ENCODE measurements at places on chromosomes 11 and 22. TPM values are rescaled to one million over a fixed set of nuclear protein-coding genes. Genes with fewer than 3 reads are reported as not detected.

The MPZL3 gene
- not detected for polyA plus RNA-seq

The INS gene
- polyA plus RNA-seq, result not detected

The POU2F3 gene
- 0.40 TPM for polyA plus RNA-seq

The CRYBA4 gene
- polyA plus RNA-seq, result 0.34 TPM

The SMTNL1 gene
- 0.47 TPM for polyA plus RNA-seq

The HOATZ gene
- polyA plus RNA-seq, result not detected

The FOLR1 gene
- 3.9 TPM for polyA plus RNA-seq

The E2F8 gene
- polyA plus RNA-seq, result 9.6 TPM

The MMP7 gene
- not detected for polyA plus RNA-seq

The MAML2 gene
- 5.5 TPM for polyA plus RNA-seq

The GRAMD1B gene
- 15.5 TPM for polyA plus RNA-seq

The GRM5 gene
- not detected for polyA plus RNA-seq

The RNF121 gene
- 16.8 TPM for polyA plus RNA-seq

The ZBTB16 gene
- polyA plus RNA-seq, result 11.0 TPM

The TUB gene
- 6.7 TPM for polyA plus RNA-seq

Measured in cardiac muscle cell (in vitro differentiated cells and primary cell).